ENCODE measurements at places on chromosomes 12 and 14.
A peak's percentile ranks its signal among the peaks of the same experiment; 100 is the strongest.

- no peak for DNase-seq
- no peak overlapping the region for H3K27ac ChIP-seq
- H3K36me3 ChIP-seq, result peaks cover 35% of the 10 kb centered on the region
These were observed 133.8 kb downstream of the ITPR2 start for GRCh38 chr12:26699237-26699636.

DNA sequence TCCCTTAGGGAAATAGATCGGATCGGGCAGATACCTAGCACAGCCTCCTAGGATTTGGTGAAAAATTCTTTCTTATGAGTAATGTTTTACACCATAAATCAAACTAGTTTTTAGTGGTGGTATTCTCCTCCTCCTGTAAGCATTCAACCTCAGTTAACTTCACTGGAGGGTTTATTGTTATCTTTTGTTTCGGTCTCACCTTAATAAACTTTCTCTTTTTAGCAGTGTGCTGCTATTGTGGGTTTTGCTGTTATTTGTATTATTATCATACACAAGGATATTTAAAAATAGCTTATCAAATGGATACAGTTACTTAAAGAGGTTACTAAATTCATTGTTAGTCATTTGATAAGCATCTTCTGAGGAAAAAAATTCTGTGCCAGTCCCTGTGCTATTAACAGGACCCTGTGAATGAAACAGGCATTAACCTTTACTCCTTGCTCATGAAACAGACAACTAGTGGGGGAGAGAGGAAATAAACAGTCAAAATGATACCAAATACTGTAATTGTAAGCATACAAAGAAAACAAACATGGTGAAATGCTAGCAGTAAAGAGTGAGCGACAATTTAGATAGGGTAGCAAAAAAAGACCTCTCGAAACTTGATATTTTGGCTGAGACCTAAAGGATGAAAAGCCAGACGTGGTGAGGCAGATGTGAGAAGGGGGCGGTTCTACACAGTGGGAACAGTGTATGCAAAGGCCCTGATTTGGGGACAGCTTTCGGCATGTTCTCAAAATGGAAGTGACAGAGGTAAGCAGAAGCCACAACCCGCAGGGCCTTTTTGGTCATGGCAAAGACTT is 178.7 kb upstream of the SOX5 start:
- H3K4me3 ChIP-seq, result no peak overlapping the region
- no peak for DNase-seq
- no peaks in the 10 kb centered on the region for H3K4me1 ChIP-seq
- H3K36me3 ChIP-seq, result no peaks in the 10 kb centered on the region
- H3K27me3 ChIP-seq, result no peaks in the 10 kb centered on the region

DNA sequence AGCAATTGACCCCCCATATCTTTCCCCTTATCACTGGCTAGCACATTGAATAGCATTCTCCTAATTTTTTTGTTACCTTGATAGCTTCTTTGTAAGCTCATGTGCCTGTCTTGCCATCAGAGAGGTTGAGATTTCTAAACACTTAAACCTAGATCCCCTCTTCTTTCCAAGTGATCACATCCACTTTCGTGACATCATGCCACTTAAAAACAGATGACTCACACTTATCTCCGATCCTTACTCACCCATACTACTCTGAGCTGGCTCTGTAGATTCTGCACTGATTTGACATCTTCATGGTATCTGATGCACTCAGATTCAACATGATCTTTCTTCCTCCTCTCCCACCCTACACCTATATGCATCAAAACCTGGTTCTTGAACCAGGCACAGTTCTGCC is 10.5 kb downstream of the GPR137C start:
- H3K27ac ChIP-seq, result no peak overlapping the region
- no peaks in the 10 kb centered on the region for H3K36me3 ChIP-seq
- no peak for DNase-seq
- H3K27me3 ChIP-seq, result peaks cover 20% of the 10 kb centered on the region
- H3K4me1 ChIP-seq, result no peaks in the 10 kb centered on the region

GRCh38 chr12:48339442-48340117 is 11.1 kb downstream of the ZNF641 start:
- H3K27me3 ChIP-seq, result no peaks in the 10 kb centered on the region
- H3K4me3 ChIP-seq, result no peak overlapping the region
- no peaks in the 10 kb centered on the region for H3K4me1 ChIP-seq

GRCh38 chr12:97616946-97617345 is 154.3 kb downstream of the RMST start:
- no peaks in the 10 kb centered on the region for H3K27me3 ChIP-seq
- H3K27ac ChIP-seq, result no peak overlapping the region
- H3K36me3 ChIP-seq, result no peaks in the 10 kb centered on the region
- no peak for DNase-seq
- H3K4me1 ChIP-seq, result no peaks in the 10 kb centered on the region

- no peak overlapping the region for H3K27ac ChIP-seq
- no peak for DNase-seq
- H3K4me1 ChIP-seq, result peaks cover 11% of the 10 kb centered on the region
- H3K27me3 ChIP-seq, result peaks cover 3% of the 10 kb centered on the region
- no peak overlapping the region for H3K4me3 ChIP-seq
- no peaks in the 10 kb centered on the region for H3K36me3 ChIP-seq
These were observed 132.7 kb downstream of the SPTSSA start for GRCh38 chr14:34329301-34329700.

DNA sequence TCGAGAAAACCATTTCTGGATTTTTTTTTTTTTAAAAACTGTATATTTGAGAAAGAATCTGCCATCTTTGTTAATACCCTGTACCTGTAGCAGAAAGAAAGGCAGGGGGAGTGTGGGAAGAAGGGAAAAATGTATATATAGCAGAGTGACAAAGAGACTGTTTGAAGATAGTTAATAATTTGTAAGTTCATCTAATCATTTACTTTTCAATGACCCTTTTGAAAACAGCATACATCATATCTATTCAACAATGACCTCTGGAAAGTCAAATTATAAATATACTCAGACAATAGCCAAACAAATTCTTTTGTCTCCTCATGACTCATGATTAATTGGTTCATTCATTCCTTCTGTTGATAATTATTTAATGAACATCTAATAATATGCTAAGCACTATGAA is 10.9 kb upstream of the CPM start:
- DNase-seq, result no peak
- H3K36me3 ChIP-seq, result no peaks in the 10 kb centered on the region
- H3K4me3 ChIP-seq, result no peak overlapping the region
- peaks cover 3% of the 10 kb centered on the region for H3K27me3 ChIP-seq

DNA sequence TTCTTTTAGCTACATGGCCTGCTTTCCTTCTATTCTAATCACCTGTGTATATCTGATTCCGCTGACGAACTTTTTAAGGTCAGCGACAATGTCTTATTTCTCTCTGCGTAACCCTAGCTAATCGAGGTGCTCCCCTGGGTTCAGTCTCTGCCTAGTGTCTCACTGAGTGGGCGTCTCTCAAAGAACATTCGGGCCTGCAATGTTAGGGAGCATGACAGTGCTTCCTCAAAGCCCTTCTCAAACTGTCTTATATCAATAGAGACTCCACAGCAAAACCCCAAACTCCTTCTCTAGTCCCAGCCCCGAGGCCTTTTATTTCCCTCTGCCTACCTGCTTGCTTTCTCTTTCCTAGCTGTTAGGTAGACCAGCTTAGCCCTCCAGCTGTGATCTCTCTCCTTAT is 13.7 kb upstream of the RPS6KL1 start:
- H3K27ac ChIP-seq, result no peak overlapping the region
- peaks cover 30% of the 10 kb centered on the region for H3K27me3 ChIP-seq
- H3K4me3 ChIP-seq, result no peak overlapping the region
- no peak for DNase-seq
- H3K36me3 ChIP-seq, result peaks cover 3% of the 10 kb centered on the region

DNA sequence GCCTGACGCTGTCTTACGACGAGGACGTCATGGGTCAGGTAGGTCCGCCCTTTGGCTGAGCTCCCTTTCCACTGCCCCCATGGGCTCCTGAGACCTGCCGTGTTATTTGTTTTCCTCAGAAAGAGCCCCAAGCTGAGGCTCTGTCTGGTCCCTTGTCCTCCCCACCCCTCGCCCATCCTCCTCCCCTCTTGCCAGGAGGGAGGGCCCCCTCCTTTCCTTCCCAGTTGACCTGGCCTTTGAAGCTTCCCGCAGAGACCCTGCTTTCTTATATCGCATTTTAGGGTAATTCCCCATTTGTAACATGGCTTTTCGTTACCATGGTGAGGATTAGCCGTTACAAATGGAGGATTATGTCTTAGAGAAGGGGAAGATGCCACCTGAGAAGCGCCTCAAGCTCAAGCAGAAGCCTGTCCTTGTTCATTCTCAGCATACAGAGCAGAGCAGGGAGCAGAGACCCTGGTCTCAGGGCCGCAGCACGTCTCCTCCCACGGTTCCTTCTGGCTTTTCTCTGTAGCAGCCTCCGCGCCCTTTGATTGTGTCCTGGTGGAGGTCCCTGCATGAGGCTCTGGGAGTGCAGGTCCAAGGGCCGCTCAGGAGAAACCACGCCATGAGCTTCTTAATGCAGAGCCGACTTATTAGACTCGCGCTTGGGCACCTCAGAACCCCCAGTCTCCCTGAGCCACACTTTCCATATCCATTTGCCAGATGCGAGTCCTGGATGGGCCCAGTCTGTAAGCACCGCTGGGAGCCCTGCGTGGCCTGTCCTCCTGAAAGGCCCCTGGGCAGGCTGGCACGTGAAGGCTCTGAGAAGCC is 47.2 kb downstream of the UBE3B start:
- peaks cover 17% of the 10 kb centered on the region for H3K36me3 ChIP-seq
- H3K27ac ChIP-seq, result no peak overlapping the region
- DNase-seq, result no peak
- H3K4me1 ChIP-seq, result no peaks in the 10 kb centered on the region

DNA sequence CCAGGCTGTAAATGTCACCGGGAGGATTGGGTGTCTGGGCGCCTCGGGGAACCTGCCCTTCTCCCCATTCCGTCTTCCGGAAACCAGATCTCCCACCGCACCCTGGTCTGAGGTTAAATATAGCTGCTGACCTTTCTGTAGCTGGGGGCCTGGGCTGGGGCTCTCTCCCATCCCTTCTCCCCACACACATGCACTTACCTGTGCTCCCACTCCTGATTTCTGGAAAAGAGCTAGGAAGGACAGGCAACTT is 1.3 kb downstream of the GAPDH start:
- peak overlapping the region; percentile 99 for H3K27ac ChIP-seq
- no peak for DNase-seq
- peaks cover 9% of the 10 kb centered on the region for H3K27me3 ChIP-seq
- H3K36me3 ChIP-seq, result peaks cover 62% of the 10 kb centered on the region
- peaks cover 73% of the 10 kb centered on the region for H3K4me1 ChIP-seq

DNA sequence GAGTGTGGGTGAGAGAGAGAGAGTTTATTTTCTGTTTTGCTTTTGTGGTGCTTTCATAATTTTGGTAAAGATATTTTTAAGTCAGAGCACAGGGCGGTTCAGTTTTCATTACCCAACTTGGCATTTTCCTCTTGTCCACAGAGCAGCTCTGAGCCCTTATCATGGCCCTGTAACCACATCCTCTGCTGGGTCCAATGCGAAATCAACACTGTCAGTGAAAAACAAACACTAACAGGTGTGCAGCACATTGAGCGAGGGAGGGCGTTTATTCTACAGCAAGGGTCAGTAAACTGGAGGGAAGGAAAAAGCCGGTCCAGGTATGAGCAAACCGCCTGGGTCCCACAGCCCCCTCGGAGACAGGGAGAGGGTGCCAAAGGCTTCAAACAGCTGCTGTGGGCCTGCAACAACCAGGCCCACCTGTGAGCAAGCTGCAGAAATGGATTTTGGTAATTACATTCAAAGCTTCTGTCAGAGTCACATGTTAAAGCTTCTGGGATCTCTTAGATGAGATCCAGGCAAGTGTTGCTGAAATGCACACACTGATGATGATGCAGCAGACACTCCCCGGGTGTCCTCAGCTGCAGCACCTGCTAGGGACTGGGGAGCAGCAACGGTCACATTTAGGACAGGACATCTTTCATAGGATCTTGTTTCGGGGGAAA is 132.7 kb upstream of the DYRK2 start:
- DNase-seq, result peak; percentile 77
- peak overlapping the region; percentile 95 for H3K27ac ChIP-seq
- H3K4me1 ChIP-seq, result peaks cover 43% of the 10 kb centered on the region
- H3K4me3 ChIP-seq, result peak overlapping the region; percentile 25
- H3K27me3 ChIP-seq, result peaks cover 11% of the 10 kb centered on the region

- no peak overlapping the region for H3K4me3 ChIP-seq
- DNase-seq, result no peak
- no peaks in the 10 kb centered on the region for H3K27me3 ChIP-seq
- H3K27ac ChIP-seq, result peak overlapping the region; percentile 71
These were observed 3.9 kb upstream of the GPX2 start for GRCh38 chr14:64946310-64947045.

- peaks cover 2% of the 10 kb centered on the region for H3K36me3 ChIP-seq
- no peak overlapping the region for H3K27ac ChIP-seq
- H3K27me3 ChIP-seq, result peaks cover 52% of the 10 kb centered on the region
- no peaks in the 10 kb centered on the region for H3K4me1 ChIP-seq
These were observed 5.6 kb upstream of the C1S start for GRCh38 chr12:7054925-7055324.

- peak overlapping the region; percentile 90 for H3K27ac ChIP-seq
- peaks cover 53% of the 10 kb centered on the region for H3K4me1 ChIP-seq
- no peaks in the 10 kb centered on the region for H3K27me3 ChIP-seq
These were observed 58.5 kb downstream of the SLC4A8 start for GRCh38 chr12:51482929-51483697.

- peaks cover 81% of the 10 kb centered on the region for H3K4me1 ChIP-seq
- DNase-seq, result peak; percentile 26
- peak overlapping the region; percentile 96 for H3K4me3 ChIP-seq
- H3K36me3 ChIP-seq, result peaks cover 30% of the 10 kb centered on the region
These were observed 471 bp downstream of the MTRFR start for GRCh38 chr12:123233505-123234308.

- no peak for DNase-seq
- H3K27ac ChIP-seq, result no peak overlapping the region
- H3K4me3 ChIP-seq, result no peak overlapping the region
- H3K27me3 ChIP-seq, result no peaks in the 10 kb centered on the region
These were observed 837.2 kb upstream of the FBXO33 start for GRCh38 chr14:40269436-40269835.

DNA sequence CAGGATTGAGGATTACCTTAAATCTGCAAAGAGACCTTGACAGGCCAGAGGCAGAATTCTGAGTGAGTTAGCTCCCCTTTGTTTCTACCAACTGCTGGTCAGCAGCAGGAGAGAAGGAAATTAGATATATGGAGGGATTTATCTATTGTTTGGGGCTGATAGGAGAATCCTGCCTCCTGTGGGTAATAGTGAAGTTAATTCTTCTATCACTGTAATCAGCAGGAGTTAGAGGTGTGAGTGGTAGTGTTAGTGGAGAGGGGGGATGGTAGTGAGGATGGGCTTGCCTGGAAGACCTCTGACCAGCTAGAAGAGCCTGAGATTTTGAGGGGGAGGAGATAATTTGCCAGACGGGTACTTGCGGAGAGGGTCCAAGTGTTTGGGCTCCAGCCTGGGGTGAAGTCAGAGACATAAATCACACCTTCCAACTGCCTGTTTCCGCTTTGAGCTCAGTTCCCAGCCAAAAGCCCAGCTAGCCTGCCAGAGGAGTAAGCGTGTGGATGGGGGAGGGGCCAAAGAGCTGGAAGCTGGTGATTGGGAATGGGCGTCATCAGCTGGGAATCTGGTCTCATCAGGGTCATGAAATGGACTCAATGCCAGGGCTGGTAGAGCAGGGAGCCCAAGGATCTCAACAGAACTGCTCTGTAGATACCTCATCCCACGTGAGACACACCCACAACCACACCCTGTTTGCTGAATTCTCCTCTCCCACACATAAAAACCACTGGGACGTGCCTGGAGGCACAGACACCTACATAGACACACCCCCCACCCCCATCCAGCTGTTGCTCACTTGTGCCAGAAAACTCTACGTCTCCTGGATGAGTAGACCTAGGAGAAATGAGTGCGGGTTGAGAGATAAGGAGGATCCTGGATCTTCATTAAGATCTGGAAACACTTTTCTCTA is 13.1 kb upstream of the ITGA5 start:
- peak overlapping the region; percentile 4 for H3K27ac ChIP-seq
- peak; percentile 44 for DNase-seq
- peaks cover 48% of the 10 kb centered on the region for H3K4me1 ChIP-seq
- peak overlapping the region; percentile 42 for H3K4me3 ChIP-seq
- no peaks in the 10 kb centered on the region for H3K36me3 ChIP-seq

Measured in activated naive CD4-positive, alpha-beta T cell treated with anti-CD3 and anti-CD28 coated beads, Interleukin-2, amount 10 ng/mL, durations not matched to agents 7 days and 5 days (primary cell).